Smooth muscle cell of the coronary artery (primary cell): ENCODE measurements at places on chromosomes 11 and 22. TPM values are rescaled to one million over a fixed set of nuclear protein-coding genes. Genes with fewer than 3 reads are reported as not detected.

The PDGFB gene
- total RNA-seq, result 0.70 and 13.7 TPM in 2 replicates

The NECTIN1 gene
- 2.5 and 2.6 TPM in 2 replicates for total RNA-seq

The LRRC74B gene
- not detected in 2 replicates for total RNA-seq

The FAM83F gene
- under 0.01 TPM in 1 of 2 replicates, not detected in the other for total RNA-seq

The ADM gene
- total RNA-seq, result 44.0 and 735 TPM in 2 replicates

The CHID1 gene
- 44.0 and 50.9 TPM in 2 replicates for total RNA-seq

The HBG1 gene
- not detected in 2 replicates for total RNA-seq

The NFAM1 gene
- total RNA-seq, result not detected in 2 replicates

The KCNJ1 gene
- not detected in 2 replicates for total RNA-seq

The OR52I1 gene
- total RNA-seq, result not detected in 2 replicates

The RBFOX2 gene
- total RNA-seq, result 155 and 161 TPM in 2 replicates

The TMPRSS13 gene
- total RNA-seq, result not detected in 2 replicates

The MS4A15 gene
- not detected in 2 replicates for total RNA-seq

The PICK1 gene
- total RNA-seq, result 12.1 and 15.7 TPM in 2 replicates

The CASP5 gene
- total RNA-seq, result not detected in 2 replicates

The APOA5 gene
- not detected in 2 replicates for total RNA-seq

The OR4C46 gene
- not detected in 2 replicates for total RNA-seq

The USP2 gene
- total RNA-seq, result under 0.01 TPM in 2 replicates

The KCTD14 gene
- 0.35 and 1.1 TPM in 2 replicates for total RNA-seq

The LRRC56 gene
- 0.23 TPM in 2 replicates for total RNA-seq

The OR8D1 gene
- not detected in 2 replicates for total RNA-seq

The ZNF215 gene
- 1.3 and 4.2 TPM in 2 replicates for total RNA-seq

The TCIRG1 gene
- 52.3 and 54.9 TPM in 2 replicates for total RNA-seq

The DUSP8 gene
- total RNA-seq, result 0.23 TPM in 1 of 2 replicates, not detected in the other

The GDPD4 gene
- not detected in 2 replicates for total RNA-seq

The OR6A2 gene
- total RNA-seq, result 0.12 and 0.15 TPM in 2 replicates
